ENCODE measurements at places on chromosomes 7 and 10.

GRCh38 chr10:14389981-14390590, 59.4 kb upstream of the FRMD4A start:
- DNase-seq: no peak

DNA sequence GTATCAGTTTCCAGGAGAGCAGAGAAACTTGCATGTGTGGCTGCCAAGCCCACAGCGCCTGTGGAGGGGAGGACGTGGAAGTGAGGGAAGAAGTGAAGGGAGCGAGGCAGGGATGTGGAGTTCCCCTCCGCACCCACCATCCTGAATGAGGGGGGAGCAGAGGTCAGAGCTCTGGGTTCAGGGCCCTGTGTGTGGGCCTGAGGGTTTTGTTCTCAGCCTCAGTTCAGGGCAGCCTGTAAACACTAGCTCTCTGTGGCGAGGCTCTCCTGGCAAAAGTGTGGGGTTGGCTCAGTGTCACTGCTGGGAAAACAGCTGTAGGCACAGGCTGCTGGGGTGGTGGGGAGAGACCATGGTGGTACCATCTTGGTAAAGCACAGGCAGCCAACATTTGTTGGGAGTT, 108.4 kb downstream of the C10orf105 start:
- DNase-seq: no peak

DNA sequence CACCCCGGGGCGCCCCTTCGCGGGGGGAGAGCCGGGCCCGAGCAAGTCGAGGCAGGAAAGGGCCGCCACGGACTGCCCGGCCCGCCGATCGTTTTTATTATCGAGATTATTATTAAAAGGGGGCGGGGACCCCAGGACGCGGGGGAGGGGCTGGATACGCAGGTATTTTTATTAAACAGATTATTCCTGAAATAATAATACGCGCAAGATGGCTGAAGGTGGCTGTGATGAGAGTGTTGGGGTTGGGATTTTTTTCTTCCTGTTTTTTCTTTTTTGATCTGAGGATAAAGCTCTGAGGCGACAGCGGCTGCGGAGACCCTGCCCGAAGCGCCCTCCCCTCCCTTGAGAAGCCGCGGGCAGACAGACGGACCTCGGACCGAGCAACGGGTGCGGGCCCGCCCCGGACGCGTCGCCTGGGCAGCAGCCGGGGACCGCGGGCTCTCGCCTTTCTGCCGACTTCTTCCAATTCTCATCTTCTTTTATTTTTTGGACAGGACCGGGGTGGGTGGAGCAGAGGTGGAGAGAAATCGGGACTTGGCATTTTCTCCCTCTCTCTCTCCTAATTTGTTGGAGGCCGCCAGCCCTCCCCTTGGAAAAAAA, 1.4 kb upstream of the TRIM8 start:
- peak; percentile 76 for DNase-seq

GRCh38 chr7:27115221-27116026, 12.9 kb upstream of the HOXA2 start:
- DNase-seq: peak; percentile 24

DNA sequence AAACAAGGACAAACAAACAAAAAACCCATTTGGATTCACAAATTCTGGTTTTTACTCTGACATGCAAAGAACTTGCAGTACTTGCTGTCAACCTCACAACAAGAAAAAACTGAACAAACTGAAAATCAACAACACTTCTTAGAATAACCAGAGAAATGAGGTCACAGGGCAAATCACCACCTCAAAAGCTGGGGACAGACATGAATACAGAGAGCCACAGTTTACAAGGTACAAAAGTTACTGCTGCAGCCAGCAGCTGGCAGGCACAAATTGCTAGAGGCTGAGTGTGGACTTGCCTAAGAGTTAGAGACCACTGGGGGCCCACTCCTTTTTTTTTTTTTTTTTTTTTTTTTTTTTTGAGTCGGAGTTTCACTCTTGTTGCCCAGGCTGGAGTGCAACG, 15.0 kb upstream of the RNF32 start:
- no peak for DNase-seq

DNA sequence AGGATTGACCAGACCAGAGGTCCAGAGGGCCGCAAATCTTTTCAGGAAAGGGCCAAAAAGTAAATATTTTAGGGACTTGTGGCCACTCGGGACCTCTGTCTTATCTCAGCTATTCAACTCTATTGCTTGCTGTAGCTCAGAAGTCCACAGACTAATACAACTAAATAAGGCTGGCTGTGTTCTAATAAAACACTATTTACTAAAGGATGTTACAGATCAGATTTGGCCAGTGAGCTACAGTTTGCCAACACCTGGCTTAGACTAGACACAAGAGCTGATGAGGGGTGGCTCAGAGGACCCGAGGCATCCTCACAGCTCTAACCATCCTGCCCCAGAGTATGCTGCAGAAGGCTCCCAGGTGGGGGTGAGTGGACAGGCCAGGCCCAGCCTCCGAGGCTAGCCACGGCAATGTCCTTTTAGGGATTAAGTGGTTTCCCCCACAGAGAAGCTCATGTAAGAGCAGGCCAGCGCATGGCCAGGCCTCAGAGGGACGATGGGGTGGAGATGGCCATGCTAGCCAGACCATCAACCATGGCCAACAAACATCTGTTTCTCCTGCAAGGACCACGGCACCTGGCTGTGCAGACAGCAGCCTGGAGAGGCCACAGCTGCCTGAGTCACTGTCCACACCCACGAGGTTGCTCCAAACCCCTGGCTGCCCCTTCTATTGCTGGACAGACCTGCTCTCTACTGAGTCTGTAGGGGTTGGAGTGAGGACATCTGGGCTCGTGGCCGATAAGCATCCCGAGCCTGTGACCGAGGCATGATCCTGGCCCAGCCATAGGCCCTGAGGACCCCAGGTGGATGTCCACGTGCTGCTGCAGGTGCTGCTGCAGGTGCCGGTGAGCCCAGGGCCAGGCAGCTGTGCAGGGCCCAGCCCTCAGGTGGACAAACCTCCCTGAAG, 76.5 kb downstream of the AFAP1L2 start:
- no peak for DNase-seq

DNA sequence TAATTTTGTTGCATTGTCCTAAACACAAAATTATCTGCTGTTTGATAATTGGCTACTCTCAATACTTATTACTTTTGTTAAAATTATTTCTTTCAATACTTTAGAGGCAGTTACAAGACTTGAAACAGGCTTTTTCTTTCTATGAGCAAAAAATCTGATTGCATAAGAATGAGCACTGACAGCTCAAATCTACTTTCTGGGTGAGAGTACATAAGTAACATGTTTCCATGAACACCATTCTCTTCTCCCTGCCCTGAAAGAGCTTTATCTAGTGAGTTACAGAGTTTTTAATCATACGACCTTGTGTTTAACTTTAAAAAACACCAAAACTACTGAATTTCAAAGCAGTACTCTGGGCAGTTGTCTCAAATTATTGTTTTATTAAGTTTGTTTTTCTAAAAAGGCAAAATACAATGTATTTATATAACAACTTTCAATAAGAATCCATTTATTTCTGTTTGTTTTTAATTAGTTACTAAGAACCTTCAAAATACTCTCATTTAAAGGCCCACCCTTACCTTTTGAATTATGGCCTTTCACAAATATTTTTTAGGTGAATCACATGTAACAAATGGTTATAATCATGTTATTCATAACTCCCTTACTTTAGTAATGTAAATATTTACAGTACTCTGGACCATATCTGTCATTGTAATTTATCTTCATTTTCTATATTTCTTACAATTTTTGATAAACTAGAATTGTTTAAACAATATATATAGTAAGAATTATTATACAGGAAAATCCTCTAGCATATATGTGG, 23.0 kb upstream of the TFAM start:
- no peak for DNase-seq

- DNase-seq: no peak
Measured at GRCh38 chr10:12212454-12212853, 16.5 kb downstream of the CDC123 start.

GRCh38 chr7:138662991-138663320, 38.2 kb downstream of the SVOPL start:
- no peak for DNase-seq

DNA sequence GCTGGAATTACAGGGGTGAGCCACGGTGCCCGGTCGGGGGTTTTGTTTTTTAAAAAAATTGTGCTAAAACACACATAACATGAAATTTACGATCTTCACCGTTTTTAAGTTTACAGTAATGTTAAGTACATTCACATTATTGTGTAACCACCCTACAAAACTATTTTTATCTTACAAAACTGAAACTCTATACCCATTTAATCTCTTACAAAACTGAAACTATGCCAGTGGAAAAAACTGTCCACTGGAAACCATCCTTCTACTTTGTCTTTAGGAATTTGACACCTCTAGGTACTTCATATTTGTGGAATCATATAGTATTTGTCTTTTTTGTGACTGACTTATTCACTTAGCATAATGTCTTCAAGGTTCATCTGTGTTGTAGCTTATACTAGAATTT, 1.0 kb upstream of the PSMC2 start:
- no peak for DNase-seq

DNA sequence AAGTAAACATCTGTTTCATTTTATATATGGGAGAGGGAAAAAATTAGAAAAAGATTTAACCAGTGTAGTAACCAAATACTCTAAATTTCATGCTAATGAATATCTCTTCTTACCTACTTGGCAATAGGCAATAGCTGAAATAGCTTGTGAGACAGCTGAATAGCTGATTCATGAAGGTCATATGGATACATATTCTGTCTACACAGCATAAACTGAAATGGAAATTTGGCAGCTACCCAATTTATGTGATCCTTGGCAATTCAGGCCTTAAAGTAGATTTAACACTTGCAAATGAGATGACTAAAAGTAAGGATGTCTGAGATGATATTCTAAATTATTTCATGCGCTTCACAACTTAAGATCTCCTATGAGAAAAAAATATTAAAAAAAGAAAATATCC, 261.2 kb upstream of the SEMA3A start:
- no peak for DNase-seq

- DNase-seq: no peak
Measured at GRCh38 chr7:158538156-158538946, 49.3 kb downstream of the PTPRN2 start.

GRCh38 chr7:100483722-100484672, at the start of gene NYAP1:
Gene NYAP1, plus strand, starts transcription at chr7:100483927. Its CDS starts 1,385 bp downstream, at chr7:100485312.
- DNase-seq: peak; percentile 86

Data from NCI-H1417 (cell line).